ENCODE measurements at places on chromosomes 5 and 9.

DNA sequence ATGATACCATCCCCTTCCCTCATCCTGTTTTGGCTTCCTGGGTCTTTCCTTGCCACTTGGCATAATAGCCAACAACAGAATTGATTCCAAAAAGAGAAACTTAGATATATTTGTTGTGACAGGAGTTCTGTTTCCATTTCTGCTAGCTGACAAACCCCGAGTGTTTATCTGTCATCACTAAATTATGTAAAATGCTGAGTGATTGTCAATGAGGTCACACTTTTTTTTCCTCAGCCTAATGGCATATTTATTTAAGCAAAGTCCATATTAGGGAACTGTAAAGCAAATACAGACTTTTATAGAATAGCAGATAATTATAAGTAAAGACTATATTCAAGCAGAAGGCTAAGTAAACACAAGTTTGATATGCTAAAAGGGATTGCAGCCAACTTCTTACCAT lies 64.0 kb downstream of the RGS7BP start:
- DNase-seq = no peak

GRCh38 chr5:78433972-78434371 lies 73.6 kb downstream of the SCAMP1 start:
- no peak for DNase-seq

DNA sequence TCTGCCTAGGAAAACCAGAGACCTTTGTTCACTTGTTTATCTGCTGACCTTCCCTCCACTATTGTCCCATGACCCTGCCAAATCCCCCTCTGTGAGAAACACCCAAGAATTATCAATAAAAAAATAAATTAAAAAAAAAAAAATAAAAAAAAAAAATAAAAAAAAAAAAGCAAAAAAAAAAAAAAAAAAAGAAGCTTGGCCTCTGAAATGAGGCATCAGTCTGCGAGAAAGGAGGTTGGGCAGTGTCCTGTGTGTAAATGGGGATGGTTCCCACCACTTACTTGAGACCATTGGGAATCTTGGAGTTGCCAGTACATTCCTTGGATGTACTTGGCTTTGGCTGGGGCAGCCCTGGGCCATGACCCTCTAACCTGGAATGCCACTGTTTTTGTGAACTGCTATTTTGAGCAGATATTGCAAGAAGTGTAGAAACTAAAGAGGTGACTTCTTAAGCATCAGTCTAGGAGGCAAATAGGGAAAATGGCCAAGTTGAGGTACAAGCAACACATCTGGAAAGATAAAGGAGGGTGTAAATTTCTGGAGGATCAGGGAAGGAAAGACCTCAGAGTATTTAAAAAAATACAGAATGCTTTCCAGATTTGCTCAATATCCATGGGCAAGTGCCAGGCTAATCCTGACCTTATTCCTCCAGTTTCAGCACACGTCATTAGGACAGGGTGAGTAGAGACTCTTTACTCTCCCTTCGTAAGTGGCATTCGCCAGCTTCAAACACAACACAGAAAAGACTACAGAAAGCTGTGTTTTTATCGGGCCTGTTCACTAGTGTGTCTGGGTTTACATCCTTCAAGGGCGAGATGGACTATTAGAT lies 58.1 kb downstream of the HSPA4 start:
- no peak for DNase-seq

DNA sequence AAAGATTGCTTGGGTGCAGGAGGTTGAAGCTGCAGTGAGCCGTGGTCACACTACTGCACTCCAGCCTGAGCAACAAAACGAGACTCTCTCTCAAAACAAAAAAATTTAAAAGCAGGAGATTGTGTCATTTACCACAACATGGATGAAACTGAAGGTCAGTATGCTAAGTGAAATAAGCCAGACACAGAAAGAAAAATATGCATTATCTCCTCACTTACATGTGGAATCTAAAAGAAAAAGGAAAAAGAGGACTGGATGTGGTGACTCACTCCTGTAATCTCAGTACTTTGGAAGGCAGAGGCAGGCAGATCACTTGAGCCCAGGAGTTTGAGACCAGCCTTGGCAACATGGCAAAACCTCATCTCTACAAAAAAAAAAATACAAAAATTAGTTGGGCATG lies 146.8 kb upstream of the DAPK1 start:
- DNase-seq = no peak

GRCh38 chr5:53927668-53928247 lies 367.3 kb downstream of the NDUFS4 start:
- DNase-seq = no peak

- no peak for DNase-seq
Observed at GRCh38 chr9:123660691-123661466, 269.0 kb downstream of the DENND1A start.

- DNase-seq = peak; percentile 34
Observed at GRCh38 chr5:32261198-32261597, 51.5 kb downstream of the MTMR12 start.

DNA sequence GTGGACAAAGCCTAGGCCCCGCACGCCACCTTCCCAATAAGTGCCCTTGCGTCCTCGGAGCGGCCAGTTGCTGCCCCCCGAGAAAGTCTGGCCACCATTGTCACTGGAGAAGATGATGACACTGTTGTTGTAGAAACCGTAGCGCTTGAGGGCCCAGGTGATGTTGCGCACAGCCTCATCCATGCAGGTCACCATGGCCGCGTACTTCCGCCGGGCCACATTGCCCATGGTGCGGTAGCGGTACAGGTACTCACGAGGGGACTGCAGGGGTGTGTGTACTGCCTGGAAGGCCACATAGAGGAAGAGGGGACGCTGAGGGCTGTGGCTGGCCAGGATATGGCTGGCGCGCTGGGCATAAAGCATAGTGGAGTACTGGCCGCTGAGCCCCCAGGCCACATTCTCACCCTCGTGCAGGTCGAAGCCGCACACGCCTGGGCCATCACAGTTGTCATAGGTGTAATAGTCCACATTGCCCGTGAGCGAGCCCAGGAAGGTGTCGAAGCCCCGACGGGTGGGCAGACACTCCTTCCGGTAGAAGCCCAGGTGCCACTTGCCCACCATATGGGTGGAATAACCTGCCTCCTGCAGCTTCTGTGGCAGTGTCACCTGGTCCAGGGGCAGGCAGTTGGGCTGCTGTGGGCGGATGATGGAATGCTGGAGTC lies 4.6 kb downstream of the ARSI start:
- DNase-seq = no peak

DNA sequence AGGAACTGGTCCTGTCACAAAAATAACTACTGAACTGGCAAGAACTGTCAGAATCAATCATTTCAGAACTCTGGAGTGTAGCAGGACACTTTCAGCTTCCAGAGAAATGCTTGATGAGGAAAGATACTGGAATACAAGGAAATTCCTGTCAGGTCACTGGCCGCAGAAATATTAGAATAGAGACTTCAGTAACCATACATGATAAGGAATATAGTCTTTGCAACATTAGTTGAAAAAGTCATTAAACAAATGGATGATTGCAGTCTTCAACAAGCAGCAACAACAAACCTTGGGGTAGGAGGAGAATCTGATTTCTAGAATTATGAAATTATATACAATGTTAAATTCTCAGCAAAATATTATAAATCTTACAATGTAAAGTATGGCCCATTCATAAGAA lies 88.2 kb downstream of the CCDC192 start:
- DNase-seq = no peak

GRCh38 chr9:121207371-121207940 lies 5.8 kb upstream of the RAB14 start:
- DNase-seq = no peak

GRCh38 chr9:82410306-82410705 lies 421.7 kb downstream of the SPATA31D1 start:
- DNase-seq = no peak

- no peak for DNase-seq
Observed at GRCh38 chr9:107907715-107908114, 418.1 kb upstream of the KLF4 start.

DNA sequence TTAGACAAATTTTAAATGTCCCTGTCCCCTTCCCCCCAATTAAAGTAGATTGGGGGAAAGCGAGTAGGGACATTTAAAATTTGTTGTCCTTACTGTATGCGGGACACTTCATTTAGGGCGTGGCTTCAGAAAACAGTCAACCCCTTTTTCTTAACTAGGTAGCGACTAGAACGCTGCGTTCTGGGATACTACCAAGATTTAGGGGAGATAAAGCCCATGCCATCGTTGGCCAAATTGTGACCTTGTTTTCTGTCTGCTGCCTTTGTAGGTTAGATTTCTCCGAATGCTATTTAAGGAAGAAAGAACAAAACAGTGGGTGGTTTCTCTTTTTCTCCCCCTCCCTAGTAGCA lies 1.2 kb downstream of the CKS2 start:
- DNase-seq = no peak

DNA sequence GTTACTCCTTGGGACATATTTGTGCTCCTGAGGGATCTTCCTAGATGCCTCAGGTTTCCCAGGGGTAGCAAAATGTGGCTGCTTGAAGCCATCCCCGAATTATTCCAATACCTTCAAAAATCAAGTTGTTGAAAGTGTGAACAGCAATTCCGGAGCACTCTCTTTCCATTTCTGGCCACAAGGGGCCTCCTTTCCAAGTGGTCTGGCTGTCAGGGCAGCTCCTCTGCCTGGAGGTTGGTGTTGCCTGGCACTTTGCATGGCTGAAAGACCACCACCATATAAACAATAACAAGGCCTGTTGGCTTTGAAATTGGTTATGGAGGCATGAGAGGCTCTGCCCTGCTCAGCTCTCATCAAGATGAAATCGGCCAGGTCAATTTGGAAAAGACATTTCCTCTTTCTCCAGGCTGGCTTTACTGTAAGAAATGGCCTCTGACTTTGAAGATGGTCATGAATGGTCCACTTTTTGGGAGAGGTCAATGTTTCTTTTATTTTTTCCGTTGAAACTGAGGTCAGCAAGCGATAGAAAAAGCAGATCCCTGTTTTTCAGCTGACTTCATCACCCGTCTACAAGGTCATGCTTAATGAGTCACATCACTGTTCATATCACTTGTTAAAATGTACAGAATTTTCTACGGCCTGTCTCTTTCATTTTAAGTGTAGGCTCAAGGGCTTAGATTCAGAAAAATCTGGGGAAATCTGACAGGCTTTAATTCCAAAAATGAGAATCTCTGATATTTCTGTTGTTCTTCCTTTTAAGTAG lies 481.1 kb upstream of the ZNF608 start:
- no peak for DNase-seq

DNA sequence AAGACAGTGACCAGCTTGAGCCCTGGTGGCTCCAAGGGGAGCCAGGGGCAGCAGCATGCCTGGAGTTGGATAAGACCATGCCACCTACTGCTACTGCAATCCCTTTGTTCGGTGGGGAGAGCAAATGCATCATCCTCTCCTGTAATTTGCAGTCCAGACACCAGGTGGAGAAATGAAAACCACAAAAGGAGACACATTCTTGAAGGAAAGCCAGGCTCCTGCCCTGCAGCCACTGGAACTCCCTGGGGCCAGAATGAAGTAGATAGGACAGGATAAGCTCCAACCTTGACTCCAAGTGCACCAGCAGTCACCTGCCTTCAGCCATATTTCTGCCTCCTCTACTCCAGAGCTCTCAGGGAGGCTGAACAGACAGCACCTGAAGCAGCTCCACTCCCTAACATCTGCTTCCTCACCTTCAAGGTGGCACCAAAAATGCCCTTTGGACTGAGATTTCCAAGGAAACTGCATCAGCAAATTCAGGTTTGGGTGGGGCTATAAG lies 65.1 kb upstream of the IQGAP2 start:
- DNase-seq = peak; percentile 39

GRCh38 chr5:143843461-143843860 lies 31.5 kb downstream of the HMHB1 start:
- DNase-seq = no peak

GRCh38 chr5:13987843-13988464 lies 43.5 kb upstream of the DNAH5 start:
- DNase-seq = peak; percentile 23

GRCh38 chr5:72433522-72433921 lies 73.7 kb downstream of the ZNF366 start:
- DNase-seq = no peak

DNA sequence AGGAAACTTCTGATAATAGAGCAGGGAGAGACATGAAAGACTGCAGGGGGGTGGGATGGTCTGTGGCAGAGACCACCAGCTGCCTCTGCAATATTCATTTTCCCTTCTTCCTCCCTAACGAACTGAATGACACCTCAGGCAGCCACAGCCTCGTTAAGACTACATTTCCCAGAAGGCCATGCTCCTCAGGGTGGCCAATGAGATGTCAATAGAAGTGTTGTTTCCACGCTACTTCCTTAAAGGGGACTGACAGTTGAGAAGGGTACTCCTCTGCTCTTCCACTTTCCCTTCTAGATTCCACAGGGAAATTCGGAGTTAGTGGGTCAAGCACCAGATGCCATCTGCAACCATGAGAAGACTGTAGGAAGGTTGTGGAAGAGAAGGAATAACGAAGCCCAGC lies 52.0 kb upstream of the DAPK1 start:
- DNase-seq = peak; percentile 33

GRCh38 chr5:56818450-56819037 lies 3.2 kb downstream of the MAP3K1 start:
- DNase-seq = no peak

DNA sequence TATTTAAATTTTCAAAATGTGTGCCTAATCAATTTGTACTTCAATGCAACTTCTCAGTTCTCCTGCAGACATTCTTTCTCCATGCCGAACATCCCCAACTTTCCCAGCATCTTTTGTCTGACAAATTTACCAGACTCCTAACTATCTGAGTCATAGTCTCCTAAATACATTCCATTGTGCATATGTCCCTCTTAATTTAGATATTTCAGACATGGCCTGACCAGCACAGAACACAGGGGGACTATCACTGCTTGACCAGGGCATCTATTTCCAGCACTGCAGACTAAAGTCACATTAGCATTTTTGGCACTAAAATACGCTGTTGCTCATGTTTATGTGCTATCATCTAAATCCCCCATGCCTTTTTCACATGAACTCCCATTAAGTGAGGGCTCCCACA lies 71.9 kb downstream of the ITGA1 start:
- no peak for DNase-seq

- DNase-seq = no peak
Observed at GRCh38 chr5:156850206-156850751, at the start of gene PPP1R2B. TSS of gene PPP1R2B (plus strand) at chr5:156850295. CDS start at chr5:156850563, 268 bp downstream.

DNA sequence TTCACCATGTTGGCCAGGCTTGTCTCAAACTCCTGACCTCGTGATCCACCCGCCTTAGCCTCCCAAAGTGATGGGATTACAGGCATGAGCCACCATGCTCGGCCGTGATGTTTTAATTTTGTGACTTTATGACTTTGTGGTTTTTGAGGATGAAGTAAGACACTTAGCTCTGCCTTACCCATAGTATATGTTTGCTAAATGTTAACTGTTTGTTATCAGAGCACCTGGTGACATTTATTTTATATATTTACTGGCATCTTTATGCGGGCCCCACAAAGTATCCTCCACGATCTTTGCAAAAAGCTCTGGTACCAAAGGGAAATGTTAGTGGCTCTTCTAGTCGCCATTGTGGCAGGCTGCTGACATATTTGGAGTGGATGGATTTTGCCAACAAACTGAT lies 6.7 kb downstream of the SLC23A1 start:
- no peak for DNase-seq

- DNase-seq = no peak
Observed at GRCh38 chr5:22621084-22621483, 232.1 kb downstream of the CDH12 start.

DNA sequence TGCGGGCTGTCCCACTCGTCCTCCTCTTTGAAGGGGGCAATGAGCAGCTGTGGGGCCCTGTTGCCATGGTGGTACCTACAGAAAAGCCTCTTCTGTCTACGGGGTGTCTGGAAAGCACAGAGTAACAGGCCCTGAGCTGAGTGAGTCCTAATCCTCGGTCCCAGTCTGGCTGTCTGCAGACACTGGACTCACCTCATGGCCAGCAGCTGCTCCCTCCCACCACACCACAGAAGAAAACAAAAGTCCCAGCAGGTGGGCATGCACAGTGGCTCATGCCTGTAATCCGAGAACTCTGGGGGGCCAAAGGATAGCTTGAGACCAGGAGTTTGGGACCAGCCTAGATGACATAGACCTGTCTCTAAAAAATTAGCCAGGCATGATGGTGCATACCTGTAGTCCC lies 19.9 kb downstream of the P4HA2 start:
- no peak for DNase-seq
